ENCODE measurements at places on chromosomes 2 and 18.

DNA sequence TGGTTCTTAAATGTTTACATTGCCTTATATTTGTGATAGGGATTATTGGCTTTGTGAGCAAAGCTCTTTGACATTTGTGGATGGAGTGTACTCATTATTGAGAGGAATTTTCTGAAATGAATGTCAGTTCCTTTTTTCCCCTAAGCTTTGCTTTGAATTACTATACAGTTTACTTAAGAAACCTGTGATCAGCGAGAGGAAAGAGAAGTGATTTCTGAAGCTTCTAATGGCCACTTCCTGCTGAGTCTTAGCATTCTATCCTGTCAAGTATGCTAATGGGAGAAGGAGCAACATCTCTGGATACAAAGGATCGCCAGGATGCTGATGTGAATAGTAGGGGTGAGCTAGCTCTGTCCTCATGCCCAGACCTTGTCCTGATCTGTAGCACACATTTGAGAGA lies 47.8 kb upstream of the MGAT5 start:
- DNase-seq = no peak

GRCh38 chr2:234632527-234633391 lies 135.9 kb upstream of the ARL4C start:
- no peak for DNase-seq

DNA sequence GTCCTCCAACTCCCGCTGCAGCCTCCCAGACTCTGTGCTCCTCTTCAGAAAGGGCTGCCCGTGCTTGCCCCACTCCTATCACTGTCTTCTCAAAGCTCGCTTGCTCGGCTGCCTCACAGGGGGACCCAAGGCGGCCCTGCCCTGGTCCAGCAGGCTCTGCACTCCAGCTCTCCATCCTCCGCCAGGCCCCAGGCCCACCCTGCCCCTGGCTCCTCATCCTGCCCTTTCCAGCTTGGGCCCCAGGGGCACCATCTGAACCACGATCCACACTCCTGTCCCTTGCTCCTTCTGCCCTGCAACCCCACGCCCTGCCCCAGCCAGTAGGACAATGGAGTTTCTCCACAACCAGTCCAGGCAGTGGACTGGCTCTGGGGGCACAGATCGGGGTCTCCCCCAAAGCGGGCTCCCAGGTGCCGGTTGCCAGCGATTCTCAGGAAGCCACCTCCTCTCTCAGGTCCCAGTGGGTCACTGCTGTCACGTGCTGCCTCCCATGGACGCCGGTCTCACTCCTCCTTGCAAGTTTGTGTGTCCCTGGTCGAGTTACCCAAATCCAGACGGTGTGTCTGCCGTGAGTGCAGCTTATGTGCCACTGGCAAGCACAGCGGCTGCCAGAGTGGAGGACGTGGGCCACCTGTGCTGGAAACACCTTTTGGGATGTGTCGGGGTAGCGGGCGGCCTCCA lies 238.5 kb downstream of the HDAC4 start:
- DNase-seq = no peak

GRCh38 chr2:74540291-74540690 lies 10.6 kb downstream of the HTRA2 start:
- DNase-seq = no peak

- DNase-seq = no peak
Measured at GRCh38 chr2:31893094-31893493, 117.7 kb downstream of the MEMO1 start.

- DNase-seq = no peak
Measured at GRCh38 chr2:205946226-205946625, 139.7 kb downstream of the INO80D start.

DNA sequence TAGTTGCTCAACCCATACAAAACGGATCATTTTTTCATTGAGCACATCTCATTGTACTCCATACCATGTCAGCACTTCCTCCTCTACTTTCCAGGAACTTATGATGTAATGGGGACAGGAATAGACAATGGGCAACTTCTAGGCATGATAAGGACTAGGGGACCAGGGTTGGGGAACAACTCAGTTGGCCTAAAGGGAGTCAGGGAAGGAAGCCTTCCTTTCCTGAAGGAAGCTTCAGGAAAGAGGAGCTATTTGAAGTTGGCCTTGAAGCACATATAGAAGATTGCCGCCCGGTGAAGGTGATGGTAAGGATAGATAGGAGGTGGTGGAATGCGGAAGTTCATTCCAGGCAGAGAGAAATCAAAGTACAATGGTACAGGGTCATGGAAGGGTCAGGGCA lies 283.9 kb downstream of the SLC8A1 start:
- DNase-seq = no peak

- DNase-seq = no peak
Measured at GRCh38 chr18:12325726-12326245, 17.7 kb downstream of the TUBB6 start.

- no peak for DNase-seq
Measured at GRCh38 chr2:177432703-177433102, 40.1 kb downstream of the AGPS start.

DNA sequence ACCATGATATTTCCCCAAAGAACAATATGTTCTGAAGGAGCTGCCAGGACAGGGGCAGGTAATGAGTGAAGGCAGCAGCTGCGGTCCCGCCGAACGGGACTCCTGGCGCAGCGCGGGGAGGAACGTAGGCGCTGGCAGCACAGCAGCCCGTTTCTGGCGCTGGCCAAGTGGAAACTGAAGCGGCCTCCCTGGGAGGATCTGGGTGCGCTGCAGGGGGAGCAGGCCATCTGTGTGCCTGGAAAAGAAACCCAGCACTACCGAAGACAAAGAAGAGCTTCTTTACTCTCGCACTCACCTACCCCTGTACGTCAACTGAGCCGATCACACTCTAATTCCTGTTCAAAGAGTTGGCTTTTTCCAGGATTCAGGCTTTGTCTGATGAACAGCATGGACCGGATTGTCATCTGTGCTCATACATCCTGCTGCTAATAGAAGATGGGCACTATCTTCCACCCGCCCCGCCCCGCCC lies 11.8 kb downstream of the G6PC2 start:
- no peak for DNase-seq

DNA sequence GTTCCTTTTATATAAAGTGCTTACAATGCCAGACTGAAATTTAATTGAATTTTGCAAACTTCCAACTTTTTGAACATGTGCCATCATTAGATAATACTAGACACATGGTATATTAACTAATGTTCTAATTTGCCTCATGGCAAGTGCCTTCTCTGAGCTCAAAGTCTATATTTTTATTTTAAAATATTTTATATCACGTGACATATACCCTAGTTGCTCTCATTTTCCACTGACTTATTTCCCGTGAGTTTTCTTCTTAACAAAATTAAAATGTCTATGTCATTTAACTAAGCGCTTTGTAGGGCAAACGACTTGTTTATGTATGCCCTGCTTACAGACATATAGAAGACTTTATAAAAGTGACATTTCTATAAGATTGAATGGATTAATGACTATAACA lies 509.6 kb upstream of the SYT4 start:
- DNase-seq = no peak

- DNase-seq = no peak
Measured at GRCh38 chr18:25457126-25457525, 105.2 kb upstream of the ZNF521 start.

- no peak for DNase-seq
Measured at GRCh38 chr2:5953525-5953924, 261.3 kb downstream of the SOX11 start.

- DNase-seq = no peak
Measured at GRCh38 chr18:22412176-22412911, 5.4 kb downstream of the CTAGE1 start.

GRCh38 chr2:8628179-8628865 lies 53.5 kb upstream of the ID2 start:
- no peak for DNase-seq

- no peak for DNase-seq
Measured at GRCh38 chr2:225602205-225602604, 202.7 kb downstream of the NYAP2 start.
